Right ventricle myocardium superior (tissue), 1 donor: ENCODE measurements at places on chromosomes 11 and 22.

DNA sequence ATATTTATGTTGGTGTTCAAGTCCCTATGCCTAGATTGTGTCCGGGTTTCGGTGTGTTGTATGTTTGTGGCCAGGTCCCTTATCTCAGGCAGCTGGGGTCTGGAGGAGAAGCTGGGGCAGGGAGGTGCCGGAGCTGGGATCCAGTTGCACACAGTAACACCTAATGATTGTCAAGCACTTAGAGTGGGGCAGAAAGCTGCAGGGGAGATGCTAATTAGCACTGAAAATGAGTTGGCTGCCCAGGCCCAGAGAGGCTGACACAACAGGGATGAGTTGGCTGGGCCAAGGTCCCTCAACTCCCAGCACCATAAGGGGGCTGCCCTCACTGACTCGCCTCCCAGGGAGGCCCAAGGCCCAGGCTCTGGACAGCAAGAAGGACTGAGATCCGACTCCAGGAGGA, 12.2 kb downstream of the PDE2A start:
- no peak for DNase-seq

DNA sequence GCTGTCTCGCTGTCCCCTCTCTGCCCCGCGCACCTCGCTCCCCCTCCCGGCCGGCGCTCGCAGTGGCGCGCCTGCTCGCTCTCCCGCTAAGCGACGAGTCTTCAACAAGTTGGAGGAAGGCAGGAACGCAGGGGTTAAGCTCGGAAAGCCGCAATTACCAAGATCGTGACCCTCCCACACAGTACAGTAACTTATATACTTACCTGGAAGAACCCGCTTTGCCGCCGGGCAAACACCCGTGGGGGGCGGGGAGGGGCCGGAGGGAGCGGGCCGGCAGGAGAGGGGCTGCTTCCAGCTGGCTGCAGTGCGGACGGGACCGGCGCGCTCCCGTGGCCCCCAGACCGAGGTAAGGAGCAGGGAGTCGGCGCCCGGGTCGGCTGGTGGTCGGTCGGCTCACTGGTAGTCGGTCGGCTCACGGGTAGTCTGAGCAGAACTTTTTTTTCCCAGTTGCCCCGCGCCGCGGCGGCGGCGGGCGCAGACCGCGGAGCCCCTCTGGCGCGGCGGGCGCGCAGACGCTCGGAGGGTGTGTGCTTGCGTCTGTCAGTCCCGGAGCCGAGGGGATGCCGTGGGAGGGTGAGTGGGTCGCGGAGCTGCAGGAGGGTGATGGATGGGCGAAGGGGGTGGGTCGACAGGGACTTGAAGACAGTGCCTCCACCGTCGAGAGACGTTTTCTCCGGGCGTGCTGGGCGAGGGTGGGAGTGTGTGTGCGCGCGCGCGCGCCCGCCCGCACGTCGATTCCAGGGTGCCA, 101.2 kb upstream of the HSD17B12 start:
- DNase-seq = no peak

DNA sequence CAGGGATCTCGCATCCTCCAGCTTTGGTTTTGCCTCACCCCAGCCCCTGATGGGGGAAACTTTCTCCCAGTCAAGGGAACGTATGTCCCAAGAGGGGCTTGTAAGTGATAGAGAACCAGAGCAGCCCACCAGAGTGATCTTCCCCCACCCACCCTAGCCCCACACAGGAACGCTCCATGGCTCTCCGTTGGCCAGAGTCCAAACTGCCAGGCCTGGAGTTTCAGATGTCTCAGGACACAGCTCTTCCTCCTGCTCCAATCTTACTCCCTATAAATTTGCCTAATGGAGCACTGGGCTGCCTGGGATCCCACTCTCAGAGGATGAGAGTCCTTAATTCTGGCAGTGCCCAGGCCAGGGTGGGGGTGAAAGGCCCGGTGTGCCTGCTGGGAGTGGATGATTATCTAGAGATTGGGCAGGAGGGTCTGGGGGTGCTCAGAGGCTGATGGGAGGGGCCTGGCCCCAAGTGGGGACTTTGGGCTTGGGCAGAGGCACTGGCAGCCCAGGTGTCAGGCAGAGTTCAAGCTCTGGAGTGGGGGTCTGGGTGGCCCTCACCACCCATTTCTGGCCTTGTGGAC, 79.9 kb downstream of the WNT7B start:
- peak; percentile 18 for DNase-seq

GRCh38 chr11:119194811-119195440, 9.7 kb downstream of the NHERF4 start:
- peak; percentile 24 for DNase-seq

GRCh38 chr22:38199826-38200559, 1.8 kb upstream of the MAFF start:
- no peak for DNase-seq

- peak; percentile 39 for DNase-seq
These were observed 405.3 kb upstream of the CCDC90B start for GRCh38 chr11:83691451-83691950.

GRCh38 chr11:133794205-133794604, 51.1 kb downstream of the SPATA19 start:
- no peak for DNase-seq

DNA sequence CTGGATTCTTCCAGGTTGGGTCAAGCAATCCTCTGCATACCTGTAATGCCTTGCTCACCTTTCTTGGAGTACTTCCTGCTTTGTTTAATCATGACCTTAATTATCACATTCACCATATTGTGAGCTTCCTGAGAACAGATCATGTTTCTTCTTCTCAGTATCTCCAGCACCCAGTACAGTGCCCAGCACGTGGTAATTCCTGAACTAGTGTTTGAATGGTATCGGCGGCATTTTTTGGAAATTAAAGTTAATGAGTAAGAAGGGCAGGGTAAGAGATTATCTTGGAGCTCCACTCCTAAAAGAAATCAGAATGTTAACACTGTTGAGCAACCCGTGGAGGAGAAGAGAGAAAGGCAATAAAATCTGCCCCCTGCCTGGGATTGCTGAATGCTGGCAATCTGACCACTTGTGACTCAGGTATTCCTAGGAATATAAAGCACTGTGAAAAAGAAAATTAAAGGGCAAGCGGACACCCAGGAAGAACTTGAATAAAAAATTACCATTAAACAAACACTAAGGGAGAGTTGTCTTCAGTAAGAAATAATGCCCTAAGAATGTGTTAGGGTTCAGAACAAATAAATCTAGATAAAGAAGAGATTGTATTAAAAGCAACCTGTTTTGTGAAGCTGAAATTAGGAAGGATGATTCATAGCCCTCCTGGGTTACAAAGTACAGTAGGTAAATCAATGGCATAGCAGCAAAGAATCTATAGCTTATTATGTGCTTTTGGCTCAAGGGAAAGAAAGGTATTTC, 92.9 kb downstream of the PDHX start:
- DNase-seq = no peak

GRCh38 chr22:20354238-20354975, 34.5 kb upstream of the DGCR6L start:
- DNase-seq = no peak

DNA sequence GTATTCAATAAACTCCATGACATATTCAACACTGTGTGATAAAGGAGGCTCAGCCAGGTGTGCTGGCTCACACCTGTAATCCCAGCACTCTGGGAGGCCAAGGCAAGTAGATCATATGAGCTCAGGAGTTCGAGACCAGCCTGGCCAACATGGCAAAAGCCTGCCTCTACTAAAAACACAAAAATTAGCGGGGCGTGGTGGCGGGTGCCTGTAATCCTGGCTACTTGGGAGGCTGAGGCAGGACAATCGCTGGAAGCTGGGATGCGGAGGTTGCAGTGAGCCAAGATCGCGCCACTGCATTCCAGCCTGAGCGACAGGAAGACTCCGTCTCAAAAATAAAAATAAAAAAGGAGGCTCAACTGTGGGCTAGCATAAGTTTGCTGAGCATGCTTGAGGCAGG, 4.1 kb upstream of the SLC25A18 start:
- no peak for DNase-seq

DNA sequence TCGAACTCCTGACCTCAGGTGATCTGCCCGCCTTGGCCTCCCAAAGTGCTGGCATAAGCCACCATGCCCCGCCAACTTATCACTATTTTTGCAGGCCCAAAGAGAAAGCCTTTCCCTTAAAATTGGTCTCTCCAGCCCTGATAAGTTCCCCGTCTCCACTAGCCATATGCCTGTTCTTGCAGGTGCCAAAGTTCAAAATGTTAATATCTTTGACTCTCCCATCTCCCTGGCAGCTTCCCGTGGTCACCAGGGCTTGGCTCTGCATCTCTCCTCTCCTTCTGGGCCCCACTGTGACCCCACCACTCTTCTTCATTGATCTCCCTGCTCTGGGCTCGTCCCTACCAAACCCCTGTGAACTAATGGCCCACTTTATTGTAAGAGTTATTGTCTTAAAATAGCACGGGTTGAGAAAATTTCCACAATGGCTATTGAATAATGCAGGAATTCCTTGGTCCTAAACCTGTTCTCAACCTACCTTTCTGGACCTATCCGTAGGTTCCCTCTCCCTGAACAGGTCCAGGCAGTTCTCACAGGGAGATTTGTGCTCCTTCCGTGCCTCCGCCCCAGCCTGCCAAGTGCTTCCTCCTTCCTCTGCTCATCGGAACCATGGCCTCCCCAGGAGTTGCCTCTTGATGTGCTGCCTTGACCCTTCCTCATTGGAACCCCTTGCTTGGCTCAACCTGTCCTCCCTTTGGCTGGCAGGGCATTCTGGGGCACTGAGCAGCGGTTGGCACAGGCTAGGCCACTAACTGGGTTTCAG, 147.5 kb downstream of the DSCAML1 start:
- no peak for DNase-seq

DNA sequence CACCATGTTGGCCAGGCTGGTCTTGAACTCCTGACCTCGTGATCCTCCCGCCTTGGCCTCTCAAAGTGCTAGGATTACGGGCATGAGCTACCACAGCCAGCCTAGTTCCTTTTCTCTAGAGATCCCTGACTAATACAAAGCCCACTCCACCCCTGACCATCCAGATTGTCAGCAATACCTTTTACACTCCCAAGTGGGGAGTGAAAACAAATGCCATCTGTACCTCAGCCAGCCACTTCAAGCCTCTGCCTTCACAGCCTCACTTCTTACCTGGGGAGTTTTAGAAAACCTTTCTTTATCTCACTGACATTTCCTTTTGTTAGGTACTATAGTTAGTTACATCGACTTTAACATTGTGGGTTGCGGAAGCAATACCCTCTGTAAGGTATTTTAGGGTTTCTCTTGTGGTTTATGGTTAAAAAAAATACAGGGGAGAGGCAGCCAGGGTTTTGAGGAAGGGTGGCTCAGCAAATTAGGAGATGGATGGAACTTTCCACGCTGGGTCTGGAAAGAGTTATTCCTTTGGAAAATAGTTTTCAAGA, 8.9 kb downstream of the TOM1 start:
- no peak for DNase-seq

- DNase-seq = no peak
These were observed 203.5 kb upstream of the E2F8 start for GRCh38 chr11:19444231-19444630.

GRCh38 chr11:92440701-92441442, 216.3 kb downstream of the FAT3 start:
- DNase-seq = no peak

- no peak for DNase-seq
These were observed 2.8 kb downstream of the TMEM121B start for GRCh38 chr22:17118342-17118741.

DNA sequence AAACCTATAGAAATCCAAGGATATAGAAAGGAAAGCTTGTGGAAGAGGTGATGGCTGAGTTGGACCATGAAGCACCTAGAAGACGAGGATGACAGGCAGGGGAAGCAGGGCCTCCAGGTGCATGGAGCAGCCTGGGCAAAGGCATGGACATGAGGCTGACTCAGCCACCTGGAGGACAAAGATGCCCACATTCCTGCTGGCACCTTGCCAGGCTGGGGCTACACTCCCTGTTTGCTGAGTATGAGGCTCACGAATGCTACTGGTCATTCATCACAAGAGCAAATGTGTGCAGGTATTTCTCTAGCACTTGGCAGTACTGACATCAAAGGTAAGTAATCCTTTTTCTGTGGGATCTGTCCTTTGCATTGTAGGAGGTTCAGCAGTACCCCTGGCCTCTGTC, 7.1 kb upstream of the SCGB2A1 start:
- DNase-seq = no peak

DNA sequence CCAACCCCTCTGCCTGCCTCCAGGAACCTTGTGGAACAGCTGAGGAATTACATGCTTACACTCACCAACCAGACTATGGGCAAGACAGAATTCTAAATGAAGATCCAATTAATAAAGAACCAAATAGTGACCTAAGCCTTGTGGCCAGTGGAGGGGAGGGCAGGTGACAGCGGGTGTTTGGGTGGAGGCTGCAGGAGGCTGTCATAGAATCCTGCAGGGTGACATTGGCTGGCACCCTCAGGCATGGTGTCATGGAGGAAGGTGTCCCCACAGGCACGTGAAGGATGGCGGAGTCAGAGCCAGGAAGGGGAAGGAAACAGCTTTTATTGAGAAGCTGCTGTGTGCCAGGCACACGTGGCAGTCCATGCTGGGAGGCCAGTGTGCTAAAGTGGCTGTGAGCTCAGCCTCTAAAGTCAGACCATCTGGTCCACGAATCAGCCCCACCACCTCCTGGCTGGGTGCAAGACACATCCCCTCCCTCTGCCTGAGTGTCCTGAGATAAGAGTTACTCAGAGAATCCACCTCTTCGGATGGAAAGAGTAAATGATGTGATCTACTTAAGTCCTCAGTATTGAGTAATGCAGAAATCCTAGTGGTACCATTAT, 8.7 kb downstream of the MYO18B start:
- DNase-seq = no peak

GRCh38 chr11:33329705-33330329, 72.6 kb downstream of the HIPK3 start:
- no peak for DNase-seq

DNA sequence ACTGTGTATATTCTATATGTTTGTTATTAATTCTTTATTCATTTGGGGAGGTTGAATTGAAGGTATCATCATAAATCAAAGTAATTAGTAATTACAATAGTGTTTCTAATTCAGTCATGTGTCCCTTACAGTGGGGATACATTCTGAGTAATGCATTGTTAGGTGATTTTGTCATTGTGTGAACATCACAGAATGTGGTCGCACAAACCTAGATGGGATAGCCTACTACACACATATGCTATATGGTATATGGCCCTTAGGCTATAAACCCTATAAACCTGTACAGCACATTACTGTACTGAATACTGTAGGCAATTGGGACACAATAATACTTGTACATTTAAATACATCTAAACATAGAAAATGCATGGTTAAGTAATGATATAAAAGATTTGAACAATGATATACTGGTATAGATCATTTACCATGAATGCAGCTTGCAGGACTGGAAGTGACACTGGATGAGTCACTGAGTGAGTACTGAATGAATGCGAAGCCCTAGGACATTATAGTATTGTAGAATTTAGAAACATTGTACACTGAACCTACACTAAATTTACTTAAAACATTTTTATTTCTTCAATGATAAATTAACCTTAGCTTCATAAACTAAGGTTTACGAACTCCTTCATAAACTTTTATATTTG, 936.2 kb upstream of the CHORDC1 start:
- no peak for DNase-seq
